ENCODE measurements at places on chromosomes 13 and 19.

GRCh38 chr19:1217366-1217765, 11.8 kb downstream of the STK11 start:
- no peak for DNase-seq

DNA sequence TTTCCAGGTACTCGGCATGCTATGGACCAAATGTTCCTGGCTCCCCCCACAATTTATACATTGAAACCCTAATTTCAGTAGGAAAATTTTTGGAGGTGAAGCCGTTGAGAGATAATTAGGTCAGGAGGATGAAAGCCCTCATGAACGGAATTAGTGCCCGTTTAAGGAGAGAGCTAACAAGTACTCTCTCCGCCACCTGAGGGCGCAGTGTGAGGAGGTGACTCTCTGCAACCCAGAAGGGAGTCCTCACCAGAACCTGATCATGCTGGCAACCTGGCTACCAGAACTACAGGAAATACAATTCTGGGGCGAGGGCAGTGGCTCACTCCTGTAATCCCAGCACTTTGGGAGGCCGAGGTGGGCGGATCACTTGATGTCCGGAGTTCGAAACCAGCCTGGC, 397.8 kb downstream of the SLITRK5 start:
- no peak for DNase-seq

- no peak for DNase-seq
These were observed 11.5 kb downstream of the BEST2 start for GRCh38 chr19:12763100-12763499.

DNA sequence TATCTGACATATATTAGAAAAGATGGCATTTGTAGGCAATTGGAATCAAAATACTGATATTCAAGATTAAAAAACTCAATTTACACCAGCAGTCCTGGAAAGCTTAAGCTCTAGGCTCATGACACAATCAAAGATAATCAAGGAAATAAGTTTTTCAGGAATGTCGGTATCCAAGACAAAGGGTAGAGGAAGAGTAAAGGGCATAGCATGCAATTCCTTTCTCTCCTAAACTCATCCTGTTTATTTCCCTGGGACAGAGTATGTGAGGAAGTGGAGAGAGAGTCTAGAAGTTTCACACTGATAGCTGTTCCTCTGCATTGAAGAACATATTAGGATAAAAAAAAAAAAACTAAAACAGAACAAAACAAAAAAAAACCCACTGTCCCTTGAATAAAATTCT, 2452.1 kb downstream of the PCDH9 start:
- DNase-seq: no peak

- DNase-seq: peak; percentile 48
These were observed 33.4 kb downstream of the ZNF45 start for GRCh38 chr19:43901395-43902390.

DNA sequence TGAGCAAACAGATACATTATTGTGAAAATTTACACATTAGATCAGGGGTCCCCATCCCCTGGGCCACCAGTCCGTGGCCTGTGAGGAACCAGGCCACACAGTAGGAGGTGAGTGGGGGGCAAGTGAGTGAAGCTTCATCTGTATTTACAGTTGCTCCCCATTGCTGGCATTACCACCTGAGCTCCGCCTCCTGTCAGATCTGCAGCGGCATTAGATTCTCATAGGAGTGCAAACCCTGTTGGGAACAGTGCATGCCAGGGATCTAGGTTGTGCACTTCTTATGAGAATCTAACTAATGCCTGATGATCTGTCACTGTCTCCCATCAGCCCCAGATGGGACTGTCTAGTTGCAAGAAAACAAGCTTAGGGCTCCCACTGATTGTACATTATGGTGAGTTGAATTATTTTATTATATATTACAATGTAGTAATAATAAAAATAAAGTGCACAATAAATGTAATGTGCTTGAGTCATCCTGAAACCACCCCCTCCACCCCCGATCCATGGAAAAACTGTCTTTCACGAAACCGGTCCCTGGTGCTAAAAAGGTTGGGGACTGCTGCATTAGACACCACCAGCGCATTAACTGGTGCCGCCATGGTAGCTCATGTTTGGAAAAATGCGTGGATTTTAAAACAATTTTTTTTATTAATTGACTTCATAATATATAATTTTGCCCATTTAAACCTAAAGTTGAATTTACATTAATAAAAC, 51.7 kb downstream of the DGKH start:
- DNase-seq: no peak

GRCh38 chr13:110818747-110819146, 96.1 kb downstream of the ANKRD10 start:
- DNase-seq: no peak

DNA sequence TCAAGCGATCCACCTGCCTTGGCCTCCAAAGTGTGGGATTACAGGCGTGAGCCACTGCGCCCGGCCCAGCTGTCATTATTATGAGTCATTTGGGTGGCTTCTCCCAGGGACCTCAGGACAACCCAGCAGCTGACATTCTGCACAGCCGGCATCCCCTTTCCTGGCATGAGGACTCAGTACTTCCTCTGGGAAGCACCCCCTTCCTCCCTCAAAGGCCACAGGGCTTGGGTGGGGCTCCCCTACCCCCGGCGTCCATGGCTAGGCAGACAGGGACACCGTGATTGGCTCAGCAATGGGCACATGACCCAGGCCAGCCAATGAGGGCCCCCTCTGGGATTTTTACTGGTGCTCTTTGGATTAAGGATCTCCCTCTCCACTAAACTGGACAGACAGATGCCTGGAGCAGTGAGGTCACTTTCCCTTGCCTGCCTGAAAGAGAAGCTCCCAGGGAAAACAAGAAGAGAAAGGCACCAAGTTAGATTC, 6.0 kb downstream of the KANK2 start:
- DNase-seq: no peak

DNA sequence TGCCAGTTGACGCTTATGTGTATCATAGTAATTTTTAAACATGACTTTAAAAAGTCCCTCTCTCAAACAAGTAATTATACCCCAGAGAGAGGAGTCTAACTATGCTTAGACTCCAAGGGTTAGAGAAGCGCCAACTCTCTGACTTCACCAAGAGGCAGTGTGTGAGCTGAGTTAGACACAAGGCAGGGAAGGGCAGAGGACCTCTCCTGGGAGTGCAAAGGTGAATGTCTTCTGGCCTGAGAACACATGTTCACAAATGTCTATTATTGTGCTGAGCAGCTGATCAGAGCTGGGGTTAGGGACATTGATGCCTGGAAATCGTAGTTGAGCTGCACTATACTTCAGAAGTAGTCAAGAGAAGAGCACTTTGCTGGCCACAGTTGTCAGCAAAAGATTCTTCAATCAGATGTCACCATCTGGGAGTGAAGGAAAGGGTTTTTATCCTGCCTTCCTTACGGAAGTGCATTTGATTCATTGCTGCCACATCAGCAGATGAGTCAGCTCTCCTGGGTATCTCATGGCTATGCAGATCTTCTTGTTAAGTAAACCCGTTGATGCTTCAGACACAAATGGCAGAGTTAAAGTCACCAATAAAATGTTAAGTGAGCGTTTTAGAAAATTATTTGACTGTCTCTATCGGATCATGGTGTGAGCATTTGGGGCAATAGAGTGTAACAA, 283.2 kb upstream of the ARGLU1 start:
- DNase-seq: no peak

GRCh38 chr13:75947448-75947847, 311.3 kb downstream of the LMO7 start:
- no peak for DNase-seq

- no peak for DNase-seq
These were observed 22.0 kb downstream of the BLOC1S3 start for GRCh38 chr19:45200568-45200967.

Measured in CD8-positive, alpha-beta T cell (primary cell).